Activated CD4-positive, alpha-beta T cell treated with anti-CD3 and anti-CD28 coated beads for 48 hours (primary cell): ENCODE measurements at places on chromosomes 7 and 10.

GRCh38 chr7:131816391-131817007 lies 260.1 kb upstream of the PODXL start:
- no peak for DNase-seq

GRCh38 chr10:5589011-5589660 lies 64.4 kb downstream of the CALML3 start:
- no peak for DNase-seq

- peak; percentile 13 for DNase-seq
Observed at GRCh38 chr7:141225916-141226618, 152.2 kb downstream of the TMEM178B start.

- peak; percentile 20 for DNase-seq
Observed at GRCh38 chr10:51700228-51700817, 928 bp upstream of the CSTF2T start.

DNA sequence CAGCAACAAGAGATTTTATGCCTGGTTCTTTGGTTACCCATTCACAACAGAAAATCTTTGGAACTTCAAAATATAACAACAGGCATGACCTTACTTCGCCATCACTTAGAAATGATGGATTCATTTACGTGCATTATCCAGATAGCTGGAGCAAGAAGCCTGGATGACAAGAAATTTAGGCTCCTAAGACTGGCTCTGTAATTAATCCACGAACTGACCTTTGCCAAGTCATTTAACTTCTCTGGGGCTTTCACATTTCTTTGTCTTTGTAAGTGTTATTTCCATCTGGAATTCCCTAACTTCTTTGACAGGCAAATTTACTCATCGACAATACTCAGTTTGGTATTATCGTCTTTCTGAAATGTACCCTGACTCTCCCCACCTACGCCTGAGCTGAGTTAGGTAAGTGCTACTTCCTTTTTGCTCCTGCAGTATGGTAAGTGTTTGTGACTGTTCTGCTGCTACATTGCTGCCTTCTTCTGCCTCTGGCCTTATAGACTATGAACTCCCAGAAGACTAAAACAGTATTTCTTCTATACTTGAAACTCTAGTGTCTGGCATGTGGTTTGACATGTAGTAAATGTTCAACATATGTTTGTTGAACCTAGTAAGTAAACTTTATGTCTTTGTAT lies 5.5 kb upstream of the MDFIC start:
- DNase-seq: peak; percentile 61

GRCh38 chr10:97612386-97612785 lies 20.9 kb downstream of the MORN4 start:
- DNase-seq: no peak

DNA sequence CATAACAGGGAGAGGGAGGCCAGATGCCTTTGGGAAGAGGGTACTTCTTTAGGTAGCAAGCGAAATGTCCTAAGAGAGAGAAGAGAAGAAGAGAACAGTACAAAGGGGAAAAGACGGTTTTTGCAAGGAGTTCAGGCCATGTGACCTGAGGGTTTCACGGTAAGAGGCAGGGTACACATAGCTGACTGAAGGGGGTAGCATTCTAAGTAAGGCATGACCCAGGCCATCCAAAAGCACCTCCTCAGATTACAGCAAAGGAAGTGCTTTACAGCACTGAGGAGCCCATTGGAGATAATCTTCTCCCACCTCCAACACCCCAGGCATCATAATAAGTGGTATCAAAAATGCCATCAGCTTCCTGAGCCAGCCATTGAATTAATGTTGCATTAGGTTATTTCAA lies 258.2 kb upstream of the NPY start:
- no peak for DNase-seq

- no peak for DNase-seq
Observed at GRCh38 chr7:134866617-134867016, 87.2 kb downstream of the CALD1 start.

DNA sequence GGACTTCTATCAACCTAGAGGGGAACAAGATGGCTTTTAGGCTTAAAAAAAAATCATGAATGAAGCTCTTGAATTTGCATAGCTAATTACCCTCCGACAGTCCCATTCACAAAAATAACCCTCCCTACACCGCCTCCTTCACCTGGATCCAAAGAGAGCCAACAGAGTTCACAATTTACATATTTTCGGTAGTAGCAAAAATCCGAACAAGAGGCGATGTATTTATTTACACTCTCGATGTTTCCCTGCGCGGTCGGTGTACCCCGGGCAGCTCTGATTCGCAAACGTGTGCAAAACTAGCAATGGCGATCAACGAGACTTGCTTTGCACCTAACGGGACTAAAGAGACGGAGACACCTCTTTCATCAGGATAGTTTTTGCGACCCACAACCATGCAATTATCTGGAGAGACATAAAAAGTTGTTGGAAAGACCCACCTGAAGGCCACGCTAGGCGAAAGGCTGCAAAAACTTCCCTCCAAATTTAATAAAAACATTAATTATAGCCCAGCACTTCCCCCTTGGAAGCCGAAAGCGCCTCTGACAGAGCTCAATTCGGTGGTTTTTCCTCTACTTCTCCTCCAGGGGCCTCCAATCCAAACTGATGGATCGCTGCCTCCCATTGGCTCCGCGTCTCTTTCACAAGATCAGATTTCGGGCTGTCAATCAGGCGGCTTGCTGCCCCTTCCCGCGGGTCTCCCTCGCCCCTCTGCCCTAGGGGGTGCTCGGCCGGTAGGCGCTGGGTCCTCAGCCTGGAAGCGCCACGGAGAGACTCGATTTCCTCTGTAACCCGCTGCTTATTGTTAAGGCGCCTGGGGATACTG lies at the start of gene ETV1:
Gene ETV1 (minus strand): TSS at position 541 of the 823 bp plus-strand sequence. CDS start 614 bp downstream, outside the sequence.
- DNase-seq: no peak

GRCh38 chr7:105021352-105021751 lies 7.3 kb downstream of the KMT2E start:
- no peak for DNase-seq

- peak; percentile 39 for DNase-seq
Observed at GRCh38 chr10:43361547-43362190, 9.8 kb upstream of the FXYD4 start.

GRCh38 chr7:135158874-135159273 lies 11.0 kb downstream of the TMEM140 start:
- no peak for DNase-seq

DNA sequence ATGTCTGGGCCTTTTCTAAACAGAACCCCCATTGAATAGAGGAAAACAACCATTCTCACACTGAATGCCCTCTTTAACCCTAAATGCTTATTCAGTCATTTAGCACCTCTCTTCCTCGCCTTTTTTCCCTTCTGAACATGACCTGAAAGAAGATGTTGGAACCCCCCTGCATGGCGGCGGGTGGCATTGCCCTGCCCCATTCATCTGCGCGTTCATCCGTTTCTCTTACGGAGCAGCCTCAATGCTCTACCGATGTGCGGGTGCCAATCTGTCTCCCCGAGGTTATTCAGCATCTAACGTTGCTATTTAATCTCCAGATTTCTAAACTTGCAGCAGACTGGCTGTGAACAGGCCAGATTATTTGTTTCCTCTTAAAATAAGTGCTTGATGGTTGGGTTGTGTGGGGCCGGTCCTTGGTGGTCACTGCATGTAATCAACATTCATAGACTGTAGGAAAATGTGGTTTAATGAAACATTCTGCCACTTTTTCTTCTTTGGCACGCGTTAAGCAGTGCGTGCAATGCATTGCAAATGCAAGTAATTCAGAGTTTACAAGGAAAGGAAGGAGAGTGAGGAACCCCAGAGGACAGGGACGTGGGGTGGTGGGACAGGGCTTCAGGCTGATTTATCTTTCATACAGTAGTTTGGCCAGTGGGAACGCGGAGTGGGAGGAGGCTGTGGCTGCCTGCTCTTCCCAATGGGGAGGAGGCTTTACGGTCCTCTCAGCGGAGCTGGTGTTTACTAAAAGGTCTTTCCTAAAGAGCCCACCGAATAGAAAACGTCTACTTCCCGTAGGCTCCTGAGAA lies 286.7 kb downstream of the DPP6 start:
- DNase-seq: no peak

- no peak for DNase-seq
Observed at GRCh38 chr10:33107953-33108352, 149.9 kb upstream of the ITGB1 start.

DNA sequence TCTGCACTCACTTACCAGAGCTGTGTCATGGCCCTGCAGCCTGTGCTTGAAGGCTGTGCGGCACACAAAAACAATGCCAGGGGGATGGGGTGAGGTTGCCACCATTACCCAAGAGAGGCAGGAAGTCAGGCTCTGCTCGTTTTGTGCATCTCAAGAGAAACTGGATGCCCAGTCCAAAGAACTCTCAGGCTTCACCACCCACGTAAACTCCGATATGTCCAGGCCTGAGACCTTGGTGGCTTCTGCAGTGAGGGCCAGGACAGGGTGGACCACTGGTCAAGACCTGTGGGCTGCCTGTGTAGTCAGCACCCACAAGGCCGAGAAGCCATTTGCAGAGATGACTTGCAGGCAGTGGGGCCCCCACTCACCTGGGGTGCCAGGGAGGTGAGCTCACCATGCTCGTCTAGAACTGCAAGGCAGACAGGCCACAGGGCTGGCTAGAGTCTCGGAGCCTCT lies 54.7 kb upstream of the EBF3 start:
- no peak for DNase-seq

DNA sequence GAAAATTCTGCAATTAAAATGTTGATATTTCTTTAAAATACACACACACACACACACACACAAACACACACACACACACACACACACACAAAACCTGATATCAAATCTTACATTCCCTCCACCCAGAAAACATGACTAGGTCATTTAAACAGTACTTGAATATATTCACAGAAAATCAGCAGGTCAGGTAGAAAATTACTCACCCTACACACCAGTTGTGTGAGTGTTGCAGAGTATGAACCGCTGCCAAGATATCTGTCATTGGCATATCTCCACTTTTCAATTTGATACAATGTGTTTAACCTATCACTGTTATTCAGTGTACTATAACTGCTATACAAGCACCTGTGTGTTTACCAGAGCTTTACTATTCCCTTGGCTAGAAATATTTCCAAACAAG lies 283.6 kb upstream of the LRRTM3 start:
- DNase-seq: no peak

- peak; percentile 25 for DNase-seq
Observed at GRCh38 chr10:103854686-103855391, 537 bp downstream of the SH3PXD2A start.

- DNase-seq: peak; percentile 53
Observed at GRCh38 chr7:129122751-129123509, 21.6 kb upstream of the TSPAN33 start.

GRCh38 chr10:1151076-1152033 lies 95.2 kb downstream of the WDR37 start:
- DNase-seq: no peak

DNA sequence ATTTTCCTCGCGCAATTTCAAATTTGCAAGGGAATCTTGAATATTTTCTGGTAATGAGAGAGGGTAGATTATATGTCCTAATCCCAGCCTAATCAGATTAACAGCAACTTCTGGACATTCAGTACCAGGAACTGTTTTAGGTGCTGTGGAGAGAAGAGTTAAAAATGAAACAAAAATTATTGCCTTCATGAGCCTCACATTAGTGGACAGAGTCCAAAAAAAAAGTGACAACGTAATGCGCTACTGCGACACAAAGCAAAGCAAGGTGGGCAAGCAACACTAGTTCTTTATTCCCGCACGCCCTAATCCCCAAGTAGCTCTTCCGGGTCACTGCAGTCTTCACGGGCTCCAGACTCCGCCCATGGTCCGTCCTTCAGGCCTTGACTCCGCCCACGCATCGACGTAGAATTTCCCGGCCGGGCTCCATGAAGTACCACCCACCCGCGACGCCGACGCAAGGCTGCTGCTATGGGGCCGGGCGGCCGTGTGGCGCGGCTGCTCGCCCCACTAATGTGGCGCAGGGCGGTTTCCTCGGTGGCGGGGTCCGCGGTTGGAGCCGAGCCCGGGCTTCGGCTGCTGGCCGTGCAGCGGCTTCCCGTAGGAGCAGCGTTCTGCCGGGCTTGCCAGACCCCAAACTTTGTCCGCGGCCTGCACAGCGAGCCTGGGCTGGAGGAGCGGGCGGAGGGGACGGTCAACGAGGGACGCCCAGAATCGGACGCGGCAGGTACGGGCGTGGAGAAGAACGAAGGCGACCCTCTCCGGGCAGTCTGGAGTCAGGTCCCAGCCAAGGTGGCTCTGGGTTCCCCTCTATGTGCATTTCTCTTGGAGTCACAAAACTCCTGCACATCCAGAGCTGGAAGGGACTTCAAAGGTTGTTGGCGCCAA lies at the start of gene MALSU1:
Gene MALSU1 (plus strand): TSS at position 455 of the 885 bp plus-strand sequence. CDS start 14 bp downstream, at position 469.
- peak; percentile 99 for DNase-seq

- no peak for DNase-seq
Observed at GRCh38 chr10:49323171-49323895, 24.4 kb downstream of the C10orf71 start.

DNA sequence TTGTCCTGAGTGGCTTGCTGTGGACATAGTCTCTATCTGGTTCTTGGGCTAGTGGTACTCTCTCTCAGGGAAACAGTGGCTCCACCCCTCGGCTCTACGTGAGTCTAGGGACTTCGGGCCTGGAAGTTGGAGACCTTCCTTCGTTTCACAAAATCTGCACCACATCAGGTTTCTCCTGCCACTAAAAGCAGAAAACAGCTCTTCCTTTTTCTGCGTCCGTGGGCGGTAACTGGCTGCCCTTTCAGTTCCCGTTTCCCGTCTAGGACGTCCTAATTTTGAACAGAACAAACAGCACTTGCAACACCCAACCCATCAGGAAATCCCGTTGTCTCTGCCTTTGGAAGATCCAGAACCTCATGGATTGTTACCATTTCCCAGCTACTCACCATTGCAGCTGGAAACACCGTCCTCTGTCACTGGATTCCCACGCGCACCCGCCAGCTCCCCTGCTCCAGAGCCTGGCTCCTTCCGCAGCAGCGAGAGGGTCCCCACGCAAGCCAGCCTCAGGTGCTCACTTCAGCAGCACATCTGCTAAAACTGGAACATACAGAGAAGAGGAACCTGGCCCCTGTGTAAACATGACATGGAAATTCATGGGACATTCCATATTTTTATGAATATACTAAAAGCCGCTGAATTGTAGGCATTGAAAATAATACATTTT lies 311.4 kb upstream of the AKR1E2 start:
- peak; percentile 9 for DNase-seq

GRCh38 chr7:27316311-27316710 lies 73.7 kb downstream of the EVX1 start:
- DNase-seq: no peak

GRCh38 chr7:46160861-46161260 lies 239.8 kb upstream of the IGFBP3 start:
- no peak for DNase-seq

GRCh38 chr7:87574630-87575029 lies 26.1 kb downstream of the ABCB1 start:
- DNase-seq: no peak

DNA sequence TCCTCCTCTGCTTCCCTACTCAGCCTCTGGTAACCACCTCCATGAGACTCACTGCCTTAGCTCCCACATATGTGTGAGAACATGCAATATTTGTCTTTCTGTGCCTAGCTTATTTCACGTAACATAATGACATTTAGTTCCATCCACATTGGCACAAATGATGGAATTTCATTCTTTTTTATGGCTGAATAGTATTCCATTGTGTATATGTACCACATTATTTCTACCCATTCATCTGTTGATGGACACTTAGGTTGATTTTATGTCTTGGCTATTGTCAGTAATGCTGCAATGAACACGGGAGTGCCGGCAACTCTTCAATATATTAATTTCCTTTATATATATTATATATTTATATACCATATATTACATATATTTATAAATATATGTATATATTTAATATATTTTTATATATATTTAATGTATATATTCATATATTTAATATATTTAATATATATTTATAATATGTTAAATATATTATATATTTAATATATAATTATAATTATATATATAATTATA lies 1046.9 kb downstream of the DNAJB9 start:
- no peak for DNase-seq
